ENCODE measurements at places on chromosomes 13 and 19.

DNA sequence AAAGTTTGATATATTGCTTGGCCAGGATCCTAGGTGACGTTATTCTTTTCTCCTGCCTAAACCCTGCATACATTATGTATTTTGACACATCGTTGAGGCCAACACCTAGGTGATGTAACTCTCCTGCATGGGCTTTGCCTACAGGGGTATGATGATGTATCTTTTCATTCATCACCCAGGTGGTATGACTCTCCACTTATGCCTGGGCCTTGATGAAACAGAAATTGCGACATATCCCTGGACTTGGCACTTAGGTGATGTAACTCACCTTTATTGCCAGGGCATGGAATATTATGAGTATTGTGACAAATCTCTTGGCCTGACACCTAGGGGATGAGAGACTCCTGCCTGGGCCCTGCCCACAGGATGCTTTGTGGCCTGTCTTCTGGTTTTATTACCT is 18.5 kb upstream of the ZNF681 start:
- DNase-seq = no peak

GRCh38 chr19:12757544-12758274 is 6.1 kb downstream of the BEST2 start:
- DNase-seq = peak; percentile 71

- no peak for DNase-seq
Observed at GRCh38 chr13:23212671-23213070, 31.9 kb downstream of the SGCG start.

DNA sequence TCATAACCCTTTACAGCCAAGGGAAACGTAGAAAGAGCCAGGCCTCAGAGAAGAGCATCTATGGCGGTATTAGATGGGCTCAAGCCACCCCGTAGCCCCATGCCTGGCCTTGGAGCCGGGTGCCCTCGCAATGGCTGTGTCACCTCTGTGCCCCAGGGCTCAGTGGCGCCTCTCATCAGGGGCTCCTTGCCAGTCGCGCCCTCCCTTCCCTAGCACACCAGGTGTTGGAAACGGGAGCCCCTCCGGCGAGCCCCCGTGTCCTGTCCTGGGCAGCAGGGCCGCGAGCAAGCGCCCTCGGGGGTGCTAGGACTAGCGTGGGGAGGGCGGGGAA is 453 bp downstream of the ZNF256 start:
- DNase-seq = no peak

DNA sequence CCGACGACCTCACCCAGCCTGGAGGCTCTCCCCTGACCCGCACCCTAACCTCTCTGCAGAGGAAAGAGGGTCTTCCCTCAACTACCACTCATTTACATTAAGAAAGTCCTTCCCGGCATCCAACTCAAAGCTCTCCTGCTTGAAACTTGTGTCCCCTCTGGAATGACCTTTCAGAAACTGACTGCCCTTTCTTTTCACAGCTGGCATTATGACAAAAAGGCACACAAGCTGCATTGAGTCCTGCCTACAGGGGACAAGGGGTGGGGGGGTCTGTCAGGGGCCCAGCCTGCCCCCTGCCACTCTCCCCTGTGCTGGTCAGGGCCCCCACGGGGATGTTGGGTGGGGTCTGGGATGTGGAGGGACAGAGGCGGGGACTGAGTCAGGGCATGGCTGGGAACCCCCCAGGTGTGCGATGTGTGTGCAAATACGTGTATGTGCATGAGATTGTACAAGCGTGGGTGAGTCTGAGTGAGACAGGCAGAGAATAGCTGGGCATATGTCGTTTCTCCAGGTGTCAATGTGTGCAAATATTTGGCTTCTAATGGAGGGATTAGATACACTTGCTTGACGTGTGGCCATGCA is 2.0 kb downstream of the COL5A3 start:
- DNase-seq = no peak

Data from MG63 (cell line).